Left ventricle myocardium inferior (tissue), 1 donor: ENCODE measurements at places on chromosomes 5 and 9. TPM values are rescaled to one million over a fixed set of nuclear protein-coding genes. Genes with fewer than 3 reads are reported as not detected.

Gene FOXD4
- total RNA-seq: 0.11 TPM

Gene STK32A
- total RNA-seq: 0.80 TPM

Gene SLC45A2
- not detected for total RNA-seq

Gene MARCOL
- not detected for total RNA-seq

Gene PCSK5
- 5.6 TPM for total RNA-seq

Gene PCDHGA2
- total RNA-seq: 7.8 TPM

Gene CDC20B
- not detected for total RNA-seq

Gene RNF38
- total RNA-seq: 25.7 TPM

Gene HSPB3
- total RNA-seq: 418 TPM

Gene OLFM1
- total RNA-seq: 10.0 TPM

GRCh38 chr5:82661462-82661861, 383.3 kb upstream of the RPS23 start:
- no peaks in the 10 kb centered on the region for H3K27me3 ChIP-seq
- H3K4me1 ChIP-seq: peaks cover 12% of the 10 kb centered on the region
- no peaks in the 10 kb centered on the region for H3K36me3 ChIP-seq
- no peak overlapping the region for H3K27ac ChIP-seq
- H3K4me3 ChIP-seq: no peak overlapping the region

DNA sequence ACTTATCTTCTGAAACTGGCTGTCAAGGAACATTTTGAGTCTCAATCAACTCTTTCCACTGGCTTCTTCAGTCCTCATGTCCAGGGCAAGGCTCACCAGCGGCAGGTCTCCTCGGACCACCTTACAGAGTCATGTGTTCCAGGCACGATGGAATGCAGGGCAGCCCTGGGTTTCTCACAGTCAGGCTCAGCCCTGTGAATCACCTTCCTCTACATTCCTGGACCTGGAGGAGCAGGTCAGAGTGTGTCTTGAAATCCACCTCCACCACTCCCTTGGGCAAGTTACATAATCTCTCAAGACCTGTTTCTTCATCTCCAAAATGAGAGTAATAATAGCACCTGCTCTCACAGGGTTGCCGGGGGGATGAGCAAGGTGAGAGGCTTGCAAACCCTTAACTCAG, 16.0 kb downstream of the ENC1 start:
- H3K4me3 ChIP-seq: no peak overlapping the region
- H3K36me3 ChIP-seq: peaks cover 14% of the 10 kb centered on the region
- no peak for DNase-seq
- peaks cover 22% of the 10 kb centered on the region for H3K27me3 ChIP-seq

- H3K4me3 ChIP-seq: no peak overlapping the region
- H3K27me3 ChIP-seq: no peaks in the 10 kb centered on the region
- no peak overlapping the region for H3K27ac ChIP-seq
- no peak for DNase-seq
- no peaks in the 10 kb centered on the region for H3K4me1 ChIP-seq
Observed at GRCh38 chr9:77374266-77374665, 196.9 kb downstream of the VPS13A start.

DNA sequence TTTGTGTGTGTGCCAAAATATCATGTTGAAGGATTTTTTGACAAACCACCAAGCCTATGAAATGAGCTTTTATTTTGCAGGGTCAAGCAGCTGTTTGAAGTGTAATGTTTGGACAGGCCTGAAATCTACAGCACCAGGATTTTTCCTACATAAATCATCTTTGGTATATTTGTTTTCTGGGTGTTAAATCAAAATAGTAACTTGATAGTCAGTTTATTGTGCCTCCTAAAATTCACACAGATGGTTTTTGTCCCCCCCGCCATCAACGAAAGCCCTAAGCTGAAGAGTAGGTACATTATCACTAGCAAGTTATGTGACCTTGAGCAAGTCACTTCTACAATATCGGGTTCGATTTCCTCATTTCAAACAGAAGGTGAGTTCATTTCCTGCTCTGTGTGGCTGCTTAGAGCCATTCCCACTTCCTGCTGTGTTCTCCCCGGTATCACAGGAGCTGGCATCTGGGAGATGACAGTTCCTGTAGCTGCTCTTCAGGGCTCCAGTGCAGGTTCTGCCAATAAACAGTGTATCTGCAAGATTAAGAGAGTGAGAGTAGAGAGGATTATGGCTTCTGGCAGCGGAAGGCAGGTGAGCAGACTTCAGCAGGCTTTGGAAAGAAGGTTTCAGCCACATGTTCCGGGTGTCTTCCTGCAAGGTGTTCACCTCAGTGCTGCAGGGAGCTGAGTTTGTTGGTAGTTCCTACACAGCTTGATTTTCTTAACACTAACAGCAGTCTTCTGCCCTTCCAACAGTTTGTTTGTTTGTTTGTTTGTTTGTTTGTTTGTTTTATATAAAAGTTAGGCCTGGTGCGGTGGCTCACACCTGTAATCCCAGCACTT, 48.4 kb upstream of the GNE start:
- no peaks in the 10 kb centered on the region for H3K4me1 ChIP-seq
- H3K4me3 ChIP-seq: no peak overlapping the region
- H3K27ac ChIP-seq: no peak overlapping the region
- H3K27me3 ChIP-seq: no peaks in the 10 kb centered on the region

- no peak for DNase-seq
- H3K27me3 ChIP-seq: no peaks in the 10 kb centered on the region
- peaks cover 8% of the 10 kb centered on the region for H3K4me1 ChIP-seq
Observed at GRCh38 chr5:69042500-69042899, 51.3 kb upstream of the SLC30A5 start.

GRCh38 chr5:157109744-157110143, 900 bp upstream of the HAVCR2 start:
- H3K36me3 ChIP-seq: no peaks in the 10 kb centered on the region
- no peaks in the 10 kb centered on the region for H3K27me3 ChIP-seq
- DNase-seq: no peak
- peak overlapping the region; percentile 32 for H3K27ac ChIP-seq

DNA sequence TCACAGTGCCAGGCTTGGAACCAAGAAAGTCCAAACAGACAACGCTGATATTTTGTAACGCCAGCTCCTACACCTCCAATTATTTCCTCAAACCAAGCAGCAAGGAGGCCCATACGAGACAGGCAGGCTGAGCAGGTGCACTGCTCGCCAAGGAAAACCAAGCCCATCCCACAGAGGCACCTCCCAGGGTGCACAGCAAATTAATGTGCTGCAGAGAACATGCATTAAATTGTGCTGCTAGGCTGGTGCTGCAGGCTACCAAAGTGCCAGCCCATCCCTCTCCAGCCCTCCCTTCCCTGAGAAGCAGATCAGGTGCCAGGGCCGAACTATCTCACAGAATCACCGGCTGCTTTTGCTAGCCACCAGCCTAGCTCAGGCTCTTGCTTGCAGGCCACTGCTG, 137.8 kb downstream of the PAX5 start:
- no peaks in the 10 kb centered on the region for H3K36me3 ChIP-seq
- no peaks in the 10 kb centered on the region for H3K4me1 ChIP-seq
- no peak overlapping the region for H3K4me3 ChIP-seq
- H3K27ac ChIP-seq: no peak overlapping the region
- no peak for DNase-seq

- no peaks in the 10 kb centered on the region for H3K27me3 ChIP-seq
- peak overlapping the region; percentile 80 for H3K27ac ChIP-seq
- peaks cover 86% of the 10 kb centered on the region for H3K4me1 ChIP-seq
- no peaks in the 10 kb centered on the region for H3K36me3 ChIP-seq
- no peak for DNase-seq
- H3K4me3 ChIP-seq: no peak overlapping the region
Observed at GRCh38 chr5:142803428-142804125, 33.4 kb downstream of the ARHGAP26 start.

DNA sequence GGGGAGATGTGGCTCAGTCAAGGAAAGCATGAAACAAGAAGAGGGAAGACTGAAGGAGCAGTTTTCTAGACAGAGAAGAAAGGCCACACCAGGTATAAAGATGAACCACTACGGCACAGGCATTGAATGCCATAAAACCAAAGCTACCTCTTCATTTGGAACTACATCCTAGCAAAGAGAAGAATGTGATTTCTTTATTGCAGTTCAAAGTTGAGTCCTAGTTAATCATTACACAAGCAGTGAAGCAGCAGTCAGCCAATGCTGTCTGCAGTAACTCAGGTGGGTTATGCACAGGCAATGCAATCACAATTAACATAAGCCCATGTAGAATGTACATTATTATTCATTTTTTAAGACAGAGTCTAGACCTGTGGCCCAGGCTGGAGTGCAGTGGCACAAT, 21.7 kb upstream of the PCAT7 start:
- DNase-seq: no peak
- H3K36me3 ChIP-seq: no peaks in the 10 kb centered on the region
- peaks cover 14% of the 10 kb centered on the region for H3K27me3 ChIP-seq
- H3K27ac ChIP-seq: no peak overlapping the region
- H3K4me3 ChIP-seq: no peak overlapping the region

- no peaks in the 10 kb centered on the region for H3K4me1 ChIP-seq
- H3K4me3 ChIP-seq: no peak overlapping the region
- H3K27ac ChIP-seq: no peak overlapping the region
- no peaks in the 10 kb centered on the region for H3K27me3 ChIP-seq
Observed at GRCh38 chr5:4862500-4862899, 277.6 kb upstream of the ADAMTS16 start.

- H3K27me3 ChIP-seq: peaks cover 100% of the 10 kb centered on the region
- H3K27ac ChIP-seq: no peak overlapping the region
- peaks cover 67% of the 10 kb centered on the region for H3K4me1 ChIP-seq
Observed at GRCh38 chr5:154479160-154479943, 1.3 kb upstream of the HAND1 start.

DNA sequence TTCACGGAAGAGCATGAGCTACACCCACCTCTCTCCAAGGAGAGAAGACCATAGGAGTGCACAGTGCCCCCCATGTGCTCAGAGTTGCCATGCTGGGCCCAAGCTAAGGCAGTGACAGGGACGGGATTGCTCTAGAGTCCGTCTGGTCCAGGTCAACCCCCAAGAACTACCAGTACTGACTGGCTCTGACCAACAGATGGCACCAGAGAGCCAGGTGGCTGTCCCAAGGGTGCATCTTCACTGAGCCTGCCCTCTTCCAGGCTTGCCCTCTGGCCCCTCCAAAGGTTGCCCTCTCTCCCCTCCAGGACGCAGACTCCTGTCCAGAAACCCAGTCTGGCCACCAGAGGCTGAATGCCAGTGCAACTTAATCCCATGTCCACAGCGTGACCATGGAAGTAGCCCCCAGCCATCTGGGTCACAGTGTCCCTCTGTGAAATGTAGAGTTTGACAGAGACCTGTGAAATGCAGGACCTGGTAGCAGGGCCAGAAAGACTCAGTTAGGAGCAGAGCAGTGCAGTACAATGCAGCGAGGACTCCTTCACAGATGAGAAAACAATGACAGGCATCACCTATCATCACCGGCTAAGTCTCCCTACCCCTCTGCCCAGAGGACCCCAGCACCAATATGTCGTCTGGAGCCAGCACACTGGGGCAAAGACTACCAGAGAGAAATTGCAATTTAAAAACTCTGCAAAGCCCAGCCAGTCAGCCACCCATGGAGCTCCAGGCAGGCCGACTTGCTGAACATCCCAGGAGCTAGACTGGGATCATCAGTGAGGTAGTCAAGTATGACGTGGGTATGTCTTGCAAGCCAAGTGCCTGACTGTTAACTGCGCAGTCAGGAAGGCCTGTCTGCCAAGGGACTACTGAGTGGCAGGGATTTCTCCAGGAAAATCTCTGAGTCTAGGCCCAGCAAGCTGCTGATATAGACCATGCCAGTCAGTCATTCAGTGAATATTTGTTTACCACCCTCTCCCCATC, 7.7 kb upstream of the SKP1 start:
- H3K4me1 ChIP-seq: peaks cover 13% of the 10 kb centered on the region
- H3K27ac ChIP-seq: no peak overlapping the region
- H3K27me3 ChIP-seq: no peaks in the 10 kb centered on the region
- H3K36me3 ChIP-seq: no peaks in the 10 kb centered on the region

GRCh38 chr9:108163321-108164005, 673.9 kb upstream of the KLF4 start:
- no peak overlapping the region for H3K27ac ChIP-seq
- no peak overlapping the region for H3K4me3 ChIP-seq
- H3K36me3 ChIP-seq: no peaks in the 10 kb centered on the region
- DNase-seq: no peak
- no peaks in the 10 kb centered on the region for H3K4me1 ChIP-seq

GRCh38 chr9:5361326-5362010, 21.8 kb upstream of the RLN1 start:
- no peak overlapping the region for H3K27ac ChIP-seq
- no peaks in the 10 kb centered on the region for H3K36me3 ChIP-seq
- H3K4me3 ChIP-seq: no peak overlapping the region
- peaks cover 25% of the 10 kb centered on the region for H3K4me1 ChIP-seq
- no peak for DNase-seq

DNA sequence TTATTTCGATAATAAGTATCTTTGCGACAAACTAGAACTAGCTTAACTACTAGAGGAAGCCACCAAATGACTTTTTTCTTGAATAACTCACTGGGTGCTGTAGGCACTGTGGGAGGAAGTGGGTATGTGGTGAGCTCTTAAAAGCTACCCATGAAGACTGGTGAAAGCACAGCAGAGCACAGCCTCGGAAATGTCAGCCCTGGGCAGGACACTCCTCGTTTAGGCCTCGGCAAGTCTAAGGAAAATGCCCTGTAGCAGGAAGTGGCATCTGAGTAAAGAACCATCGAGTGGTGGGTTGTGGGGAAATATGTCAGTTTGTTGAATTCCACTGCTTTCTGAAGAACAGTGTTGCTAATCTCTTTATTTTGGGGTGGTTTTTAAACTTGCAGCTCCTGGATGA, 44.0 kb upstream of the NCS1 start:
- peaks cover 66% of the 10 kb centered on the region for H3K36me3 ChIP-seq
- H3K27ac ChIP-seq: peak overlapping the region; percentile 60
- no peak overlapping the region for H3K4me3 ChIP-seq
- no peak for DNase-seq

- H3K27ac ChIP-seq: no peak overlapping the region
- no peak overlapping the region for H3K4me3 ChIP-seq
- no peaks in the 10 kb centered on the region for H3K27me3 ChIP-seq
- H3K36me3 ChIP-seq: no peaks in the 10 kb centered on the region
- peaks cover 42% of the 10 kb centered on the region for H3K4me1 ChIP-seq
Observed at GRCh38 chr9:101446732-101447131, 11.2 kb upstream of the ALDOB start.

DNA sequence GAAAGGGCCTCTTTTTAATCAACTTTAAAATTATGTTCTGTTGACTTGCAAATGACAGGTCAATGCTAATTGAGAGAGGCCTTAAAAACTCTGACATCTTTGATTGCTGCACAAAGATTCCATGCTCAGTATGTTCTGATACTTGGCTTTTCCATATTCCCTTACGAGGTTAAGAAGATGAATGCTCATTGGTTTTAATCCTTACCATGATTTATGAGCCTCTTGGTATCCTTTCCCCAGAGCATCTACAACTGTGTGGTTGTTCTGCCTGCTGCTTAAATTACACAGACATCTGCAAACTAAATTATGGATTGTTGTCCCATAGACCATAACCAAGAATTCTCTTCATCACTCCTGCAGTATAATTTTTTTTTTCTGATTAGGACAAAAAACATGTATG, 352.6 kb downstream of the CDH12 start:
- no peak overlapping the region for H3K4me3 ChIP-seq
- no peaks in the 10 kb centered on the region for H3K36me3 ChIP-seq
- no peak for DNase-seq
- no peaks in the 10 kb centered on the region for H3K27me3 ChIP-seq
- H3K27ac ChIP-seq: no peak overlapping the region
